Endodermal cell (in vitro differentiated cells): ENCODE measurements at places on chromosomes 6 and 20.

DNA sequence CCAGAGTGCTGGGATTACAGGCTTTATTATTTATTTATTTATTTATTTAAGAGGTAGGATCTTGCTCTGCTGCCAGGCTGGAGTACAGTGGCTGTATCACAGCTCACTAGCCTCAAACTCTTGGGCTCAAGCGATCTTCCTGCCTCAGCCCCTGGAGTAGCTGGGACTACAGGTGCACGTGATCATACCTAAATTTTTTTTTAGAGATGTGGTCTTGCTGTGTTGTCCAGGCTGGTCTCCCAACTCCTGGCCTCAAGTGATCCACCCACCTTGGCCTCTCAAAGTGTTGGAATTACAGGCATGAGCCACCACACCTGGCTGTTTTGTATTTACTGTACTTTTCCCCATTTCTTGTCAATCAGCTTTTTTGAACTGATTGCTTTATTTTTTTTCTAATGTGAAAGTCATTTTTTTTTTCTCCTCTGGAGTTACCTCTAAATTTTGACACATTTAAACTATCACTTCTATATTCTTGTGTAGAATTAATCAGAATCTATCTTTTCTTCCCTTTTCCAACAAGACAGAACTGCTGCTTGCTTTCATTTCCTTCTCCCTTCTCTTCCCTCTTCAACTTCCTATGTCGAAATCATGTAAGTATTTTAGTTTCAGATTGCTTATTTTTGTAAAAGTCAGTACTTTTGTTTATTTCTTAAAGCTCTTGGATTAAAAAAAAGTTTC, 12.0 kb downstream of the PANK2 start:
- no peak for DNase-seq

GRCh38 chr20:62523473-62524203, 47.8 kb upstream of the GATA5 start:
- DNase-seq: peak; percentile 81

DNA sequence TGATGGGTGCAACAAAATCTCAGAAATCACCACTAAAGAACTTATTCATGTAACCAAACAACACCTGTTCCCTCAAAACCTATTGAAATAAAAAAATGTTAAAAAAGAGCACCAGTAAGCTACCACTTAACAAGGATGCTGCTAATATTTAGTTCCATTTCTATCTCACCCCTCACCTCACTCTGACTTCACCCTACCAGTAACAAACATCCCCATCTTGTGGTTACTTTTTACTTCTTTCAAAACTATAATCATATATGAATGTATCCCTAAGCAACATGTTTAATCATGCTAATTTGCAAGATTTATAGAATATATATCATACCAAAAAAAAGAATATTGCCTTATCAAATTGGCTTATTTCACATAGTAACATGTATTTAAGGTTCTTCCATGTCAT, 27.4 kb upstream of the SLC24A3 start:
- DNase-seq: no peak

GRCh38 chr6:11789744-11790143, 11.1 kb upstream of the ADTRP start:
- no peak for DNase-seq

GRCh38 chr20:62588458-62589149, 53.7 kb upstream of the SLCO4A1 start:
- no peak for DNase-seq

- no peak for DNase-seq
These were observed 4.5 kb downstream of the DEK start for GRCh38 chr6:18259675-18260447.

DNA sequence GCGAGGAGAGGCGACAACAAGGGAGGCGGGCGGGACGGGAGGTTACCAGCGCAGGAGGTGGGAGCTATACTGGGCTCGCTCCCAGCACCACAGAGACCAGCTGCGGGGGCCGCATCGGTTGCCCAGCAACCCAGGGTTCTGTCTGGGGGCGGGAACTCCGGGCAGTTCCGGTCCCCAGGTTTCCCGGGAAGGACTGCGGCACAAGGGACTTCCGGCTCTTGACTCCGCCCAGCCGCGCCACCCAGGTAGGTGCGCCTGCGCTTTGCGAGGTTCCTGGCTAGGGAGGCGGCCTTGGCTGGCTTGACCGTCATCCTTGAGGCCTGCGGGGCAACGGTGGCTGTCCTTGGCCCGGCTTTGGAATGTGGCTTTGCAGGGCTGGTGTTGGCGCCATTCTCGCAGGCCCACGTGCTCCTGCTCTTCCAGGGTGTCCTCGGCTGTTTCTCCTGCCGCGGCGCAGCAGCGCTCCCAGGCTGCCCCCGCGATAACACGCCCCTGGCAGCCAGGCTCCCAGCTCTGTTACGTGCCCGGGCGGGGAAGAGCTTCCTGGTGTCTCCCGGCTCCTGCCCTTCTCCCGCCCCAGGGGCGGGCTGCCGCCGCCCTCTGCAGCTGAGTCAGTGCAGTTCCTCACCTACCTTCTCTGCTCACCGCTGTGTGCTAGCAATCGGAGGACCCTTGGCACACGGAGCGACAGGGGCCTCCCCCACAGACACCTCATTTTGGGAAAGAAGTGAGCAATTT, at the start of gene RSPH3:
Gene RSPH3 (minus strand): TSS at position 537 of the 738 bp plus-strand sequence. CDS start 652 bp downstream, outside the sequence.
- DNase-seq: peak; percentile 99

DNA sequence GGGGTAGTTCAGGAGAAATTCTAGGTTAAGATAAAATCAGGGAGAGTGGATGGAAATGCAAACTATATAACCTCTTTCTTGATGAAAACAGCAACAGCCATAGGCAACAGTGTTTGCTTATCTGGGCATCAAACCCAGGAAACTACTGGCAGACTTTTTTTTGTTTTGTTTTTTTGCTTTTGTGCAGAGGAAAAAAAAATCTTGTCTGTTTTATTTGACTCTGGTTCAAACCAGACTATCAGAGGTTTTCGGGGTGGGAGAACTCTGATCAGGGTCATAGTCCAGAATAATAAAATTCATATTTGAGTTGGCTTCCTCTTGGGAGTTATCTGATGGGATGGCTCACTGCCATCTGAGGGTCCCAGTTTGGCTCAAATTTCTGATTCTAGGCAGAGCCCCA, 88.8 kb upstream of the ZNFX1 start:
- DNase-seq: no peak

DNA sequence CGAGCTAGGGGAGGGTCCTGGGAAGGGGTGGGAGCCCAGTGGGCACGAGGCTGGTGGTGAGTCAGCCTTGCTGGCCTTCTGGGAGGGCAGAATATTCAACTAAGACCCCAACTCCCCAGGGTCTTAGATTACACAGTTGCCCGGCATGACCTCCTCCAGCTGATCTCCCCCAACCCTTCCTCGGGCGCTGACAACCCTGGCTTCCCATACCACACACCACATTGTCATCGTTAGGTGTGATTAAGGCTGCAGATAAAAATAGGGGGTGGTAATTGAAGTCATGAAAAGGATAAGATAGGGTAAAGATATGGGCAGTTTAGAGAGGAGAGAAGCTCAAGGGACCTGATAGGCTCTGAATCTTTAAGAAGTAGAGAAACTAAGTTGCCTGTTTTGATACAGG, 10.5 kb downstream of the CDC40 start:
- DNase-seq: peak; percentile 70

- no peak for DNase-seq
These were observed 81.3 kb downstream of the AFDN start for GRCh38 chr6:167907837-167908681.

GRCh38 chr20:32356622-32357374, 1.3 kb upstream of the ASXL1 start:
- DNase-seq: no peak

DNA sequence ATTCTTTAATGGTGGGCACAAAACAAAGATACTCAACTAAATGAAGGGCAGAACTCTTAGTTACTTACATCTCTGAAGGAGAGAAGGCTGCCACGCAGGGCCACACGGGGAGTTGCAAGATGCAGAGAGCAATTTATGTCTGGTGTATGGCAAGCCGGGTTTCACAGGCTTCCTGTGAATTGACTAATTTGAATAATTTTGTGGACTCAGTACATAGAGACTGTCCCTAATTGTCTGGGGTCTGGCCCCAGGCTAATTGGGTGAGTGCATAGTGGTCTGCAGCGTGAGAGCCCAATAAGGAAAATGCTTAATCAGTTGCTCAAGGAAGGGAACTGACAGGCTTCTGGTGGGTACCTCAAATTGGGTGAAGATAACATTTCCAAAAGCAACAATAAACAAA, 205.7 kb downstream of the OTOR start:
- DNase-seq: no peak

DNA sequence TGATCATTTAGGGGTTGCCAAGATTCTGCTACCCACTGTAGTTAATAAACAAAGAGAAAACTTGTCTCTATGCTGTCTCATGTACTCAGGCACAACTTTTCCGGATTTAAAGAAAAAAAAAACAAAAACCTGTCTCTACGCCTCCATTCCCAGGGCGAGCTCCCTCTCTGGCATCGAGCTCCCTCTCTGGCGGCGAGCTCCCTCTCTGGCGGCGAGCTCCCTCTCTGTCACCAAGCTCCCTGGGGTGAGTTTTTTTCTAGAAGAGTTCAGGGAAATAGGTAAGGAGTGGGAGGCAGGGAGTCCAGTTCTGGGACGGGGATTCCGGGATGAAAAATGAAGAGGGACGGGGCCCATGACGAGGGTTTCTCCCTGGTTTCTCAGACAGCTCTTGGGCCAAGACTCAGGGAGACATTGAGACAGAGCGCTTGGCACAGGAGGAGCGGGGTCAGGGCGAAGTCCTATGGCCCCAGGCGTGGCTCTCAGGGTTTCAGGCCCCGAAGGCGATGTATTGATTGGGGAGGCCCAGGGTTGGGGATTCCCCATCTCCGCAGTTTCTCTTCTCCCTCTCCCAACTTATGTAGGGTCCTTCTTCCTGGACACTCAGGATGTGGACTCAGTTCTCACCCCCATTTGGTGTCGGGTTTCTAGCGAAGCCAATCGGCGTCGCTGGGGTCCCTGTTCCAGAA, 16.5 kb upstream of the HLA-A start:
- no peak for DNase-seq

- peak; percentile 66 for DNase-seq
These were observed 42.3 kb upstream of the NR2E1 start for GRCh38 chr6:108123481-108123929.

- no peak for DNase-seq
These were observed 140.4 kb downstream of the HDGFL1 start for GRCh38 chr6:22709803-22710202.

- DNase-seq: peak; percentile 35
These were observed 192.6 kb upstream of the CST7 start for GRCh38 chr20:24756292-24757025.

DNA sequence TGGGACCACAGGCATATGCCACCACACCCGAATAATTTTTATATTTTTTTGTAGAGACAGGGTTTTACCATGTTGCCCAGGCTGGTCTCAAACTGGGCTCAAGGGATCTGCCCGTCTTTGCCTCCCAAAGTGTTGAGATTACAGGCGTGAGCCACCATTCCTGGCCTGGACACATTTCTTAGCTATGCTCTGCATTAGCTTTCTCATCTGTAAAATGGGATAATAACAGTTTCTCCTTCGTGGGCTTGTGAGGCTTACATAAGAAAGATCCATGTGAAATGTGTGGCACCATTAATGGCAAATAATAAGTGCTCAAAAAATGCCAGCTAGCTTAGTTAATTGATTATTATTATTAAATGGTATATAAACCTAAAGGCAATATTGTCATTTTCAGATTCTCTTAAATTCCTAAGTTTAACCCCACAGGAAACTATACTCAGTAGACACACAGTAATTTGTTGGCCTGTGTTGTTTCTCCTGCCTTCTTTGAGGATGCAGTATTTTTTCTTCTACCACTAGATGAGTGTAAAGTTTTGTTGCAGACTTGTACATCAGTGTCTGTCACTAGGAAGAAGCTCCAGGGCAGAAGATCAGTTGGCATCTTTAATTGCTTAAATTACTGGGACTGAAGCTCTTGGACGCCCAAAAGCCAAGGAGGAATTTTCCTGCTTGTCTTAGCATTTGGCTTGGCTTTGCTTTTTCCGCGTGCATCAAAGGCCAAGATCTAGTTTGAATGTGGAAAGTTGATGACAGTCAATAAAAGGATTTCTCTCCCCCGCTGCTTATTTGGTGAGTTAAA, 162.3 kb upstream of the ZNF217 start:
- DNase-seq: no peak

DNA sequence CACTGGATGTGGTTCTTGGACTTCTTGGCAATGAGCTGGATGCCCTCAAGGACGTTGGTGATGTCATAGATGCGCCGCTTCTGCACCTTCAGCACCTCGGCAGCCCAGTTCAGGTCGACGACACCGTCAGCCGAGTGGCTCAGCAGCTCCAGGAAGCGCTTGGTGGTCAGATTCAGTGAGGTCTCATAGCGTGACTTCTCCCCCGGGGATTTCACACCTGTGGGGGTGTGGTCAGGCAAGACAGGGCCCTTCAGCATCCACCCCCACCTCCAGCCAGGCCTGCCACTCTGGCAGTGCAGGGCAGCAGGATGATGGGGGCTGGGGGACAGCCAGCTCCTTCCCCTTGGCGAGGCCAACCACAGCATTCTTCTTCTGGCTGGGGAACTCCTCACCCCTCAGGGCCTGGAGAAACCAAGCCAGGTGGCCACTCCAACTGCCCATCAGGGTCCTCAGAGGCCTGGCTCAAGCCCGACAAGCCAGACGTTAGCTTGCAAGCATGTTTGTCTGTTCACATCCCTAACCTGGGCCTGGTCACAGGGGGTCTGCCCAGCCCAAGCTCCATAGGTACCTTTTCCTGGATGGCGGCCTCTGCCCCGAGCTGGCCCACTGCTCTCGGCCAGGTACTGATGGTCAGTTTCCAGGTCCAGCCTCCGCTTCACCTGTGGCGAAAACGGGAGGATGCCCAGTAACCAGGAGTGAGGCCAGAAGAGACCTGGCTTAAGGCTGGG, 5.7 kb upstream of the NECAB3 start:
- DNase-seq: no peak

- no peak for DNase-seq
These were observed 164.9 kb downstream of the EYA2 start for GRCh38 chr20:47059536-47059935.

- DNase-seq: no peak
These were observed 6.8 kb upstream of the HEY2 start for GRCh38 chr6:125742464-125743120.

DNA sequence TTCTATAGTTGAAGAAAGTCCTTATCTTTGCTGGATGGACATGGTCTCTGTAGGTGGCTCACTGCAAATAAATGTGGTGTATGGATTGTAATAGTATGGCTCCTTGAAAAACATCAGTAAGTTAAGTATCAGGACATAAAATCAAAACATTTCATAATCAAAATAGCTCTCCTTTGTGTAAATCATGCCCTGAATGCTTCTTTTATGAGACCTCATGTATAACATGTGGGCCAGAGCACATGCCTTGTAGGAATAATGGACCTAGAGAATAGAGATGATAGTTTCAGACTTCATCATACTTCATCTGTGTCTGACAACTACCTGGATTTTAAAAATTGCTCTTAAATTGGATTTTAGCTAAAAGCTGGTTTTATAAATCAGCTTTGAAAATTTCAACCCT, 159.9 kb downstream of the ASCC3 start:
- DNase-seq: no peak
